ENCODE measurements at places on chromosomes 2 and 18. TPM values are rescaled to one million over a fixed set of nuclear protein-coding genes. Genes with fewer than 3 reads are reported as not detected.

DNA sequence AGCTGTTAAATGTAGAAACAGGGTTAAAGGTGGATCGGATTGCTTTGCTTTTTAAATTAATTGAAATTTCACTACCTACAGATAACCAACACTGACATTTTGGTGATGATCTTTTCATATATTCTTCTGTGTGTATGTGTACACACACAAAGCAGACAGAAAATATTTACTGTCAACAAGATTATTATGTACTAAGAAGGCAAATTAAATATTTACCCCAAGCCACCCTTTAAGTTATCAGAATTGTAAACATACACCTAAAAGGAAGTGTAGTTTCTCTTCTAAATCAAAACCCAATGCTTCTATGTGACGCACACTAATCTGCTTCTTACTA, 98.7 kb downstream of the GAREM1 start:
- DNase-seq = no peak

DNA sequence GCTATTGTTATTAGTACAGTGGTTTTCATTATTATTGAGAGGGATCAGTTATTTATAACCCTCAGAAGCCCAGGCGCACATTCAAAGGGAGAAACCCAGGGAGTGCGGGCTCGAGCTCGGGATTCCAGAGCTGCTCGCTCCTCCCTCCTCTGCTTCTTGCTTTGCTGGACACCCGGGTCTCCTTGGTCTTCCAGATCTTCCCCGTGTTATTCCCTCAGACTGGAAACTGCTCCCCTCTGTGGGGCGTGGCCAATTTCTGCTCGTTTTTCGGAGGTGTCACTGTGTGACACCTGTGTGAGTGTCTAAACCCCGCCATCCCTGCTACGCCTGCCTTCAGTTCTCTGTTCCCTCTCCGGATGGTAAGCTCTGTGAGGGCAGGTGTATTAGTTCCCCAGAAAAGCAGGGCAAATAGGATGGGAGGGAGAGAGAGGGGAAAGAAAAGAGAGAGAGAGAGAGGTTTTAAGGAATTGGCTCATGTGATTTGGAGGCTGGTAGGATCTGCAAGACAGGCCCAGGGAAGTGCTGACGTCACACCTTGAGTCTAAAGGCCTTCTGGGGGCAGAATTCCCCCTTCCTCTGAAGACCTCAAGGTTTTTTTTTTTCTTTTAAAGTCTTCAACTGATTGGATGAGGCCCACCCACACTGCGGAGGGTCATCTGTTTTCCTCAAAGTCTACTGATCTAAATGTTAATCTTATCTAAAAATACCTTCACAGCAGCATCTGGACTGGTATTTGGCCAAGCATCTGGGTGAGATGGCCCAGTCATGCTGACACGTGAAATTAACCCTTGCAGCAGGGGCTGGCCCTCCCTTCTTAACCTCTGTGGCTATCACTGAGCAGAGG, 457.3 kb upstream of the ID2 start:
- no peak for DNase-seq

Gene COLEC12
- 101 TPM for polyA plus RNA-seq

Gene COL3A1
- polyA plus RNA-seq = 3,229 TPM

Gene SLC5A7
- polyA plus RNA-seq = 0.18 TPM

Gene LOXL3
- 7.3 TPM for polyA plus RNA-seq

Gene DNAH7
- 0.12 TPM for polyA plus RNA-seq
